ENCODE measurements at places on chromosomes 12 and 14. TPM values are rescaled to one million over a fixed set of nuclear protein-coding genes. Genes with fewer than 3 reads are reported as not detected.

GPR137C gene
- 27.8 TPM for total RNA-seq

RAB15 gene
- 28.9 TPM for total RNA-seq

PXMP2 gene
- 12.2 TPM for total RNA-seq

EPYC gene
- total RNA-seq = not detected

LUM gene
- total RNA-seq = 20.1 TPM

COA8 gene
- 27.5 TPM for total RNA-seq

AKAP6 gene
- 158 TPM for total RNA-seq

DNA sequence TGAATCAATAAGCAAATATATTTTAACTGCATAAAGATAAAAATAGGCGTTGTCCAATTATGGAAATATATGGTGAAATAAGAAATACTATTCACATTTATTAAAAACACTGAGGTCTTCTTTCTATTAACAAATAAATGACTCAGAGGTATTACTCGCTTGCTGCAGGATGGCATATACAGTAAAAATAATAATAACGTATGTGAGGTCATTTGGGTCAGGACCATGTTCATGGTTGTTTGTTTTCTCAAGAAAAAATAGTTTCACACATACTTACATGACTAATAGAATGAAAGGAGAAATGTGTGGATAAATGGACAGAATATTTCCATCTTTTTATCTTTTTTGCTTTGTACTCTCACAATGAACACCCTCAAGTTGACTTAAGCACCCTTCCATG lies 46.5 kb upstream of the RTL1 start:
- DNase-seq = no peak

GRCh38 chr12:65152596-65152995 lies 16.8 kb upstream of the LEMD3 start:
- no peak for DNase-seq

DNA sequence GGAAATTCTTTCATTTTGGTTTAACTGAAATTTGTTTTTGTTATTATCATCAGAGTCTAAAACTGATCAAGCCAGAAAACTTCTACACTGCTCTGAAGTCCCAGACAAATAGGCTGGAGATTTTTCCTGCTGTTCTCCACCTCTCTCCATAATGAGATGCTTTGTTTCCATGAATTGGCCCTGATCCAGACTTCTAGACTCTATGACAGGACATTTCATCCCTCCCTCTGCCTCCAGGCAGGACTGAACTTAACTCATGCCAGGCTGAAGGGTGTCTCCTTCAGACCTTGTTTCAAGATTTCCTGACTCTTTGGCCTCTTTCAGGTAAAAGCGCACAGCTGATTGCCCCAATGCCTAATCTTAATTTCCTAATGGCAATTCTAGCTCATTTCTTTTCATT lies 69.1 kb upstream of the HOXC13 start:
- DNase-seq = no peak

- no peak for DNase-seq
Observed at GRCh38 chr12:2682296-2683251, 112.2 kb upstream of the FKBP4 start.

DNA sequence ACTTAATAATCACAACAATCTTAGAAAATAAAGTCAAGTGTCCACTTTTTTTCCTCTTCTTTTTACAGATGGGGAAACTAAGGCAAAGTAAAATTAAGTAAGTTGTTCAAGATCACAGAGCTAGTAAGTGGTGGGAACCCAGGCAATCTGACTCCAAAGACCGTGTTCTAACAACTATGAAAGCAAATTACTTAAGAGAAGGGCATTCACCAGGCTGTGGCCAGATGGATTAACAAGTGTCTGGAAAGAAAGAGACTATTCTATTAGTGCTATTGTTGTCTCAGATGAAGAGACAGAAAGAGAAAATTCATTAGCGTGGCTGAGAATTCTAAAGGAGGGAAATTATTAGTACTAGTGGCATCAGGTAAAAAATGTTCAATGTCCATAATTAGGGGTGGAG lies 48.5 kb downstream of the FGD6 start:
- no peak for DNase-seq
